ENCODE measurements at places on chromosomes 4 and X.

DNA sequence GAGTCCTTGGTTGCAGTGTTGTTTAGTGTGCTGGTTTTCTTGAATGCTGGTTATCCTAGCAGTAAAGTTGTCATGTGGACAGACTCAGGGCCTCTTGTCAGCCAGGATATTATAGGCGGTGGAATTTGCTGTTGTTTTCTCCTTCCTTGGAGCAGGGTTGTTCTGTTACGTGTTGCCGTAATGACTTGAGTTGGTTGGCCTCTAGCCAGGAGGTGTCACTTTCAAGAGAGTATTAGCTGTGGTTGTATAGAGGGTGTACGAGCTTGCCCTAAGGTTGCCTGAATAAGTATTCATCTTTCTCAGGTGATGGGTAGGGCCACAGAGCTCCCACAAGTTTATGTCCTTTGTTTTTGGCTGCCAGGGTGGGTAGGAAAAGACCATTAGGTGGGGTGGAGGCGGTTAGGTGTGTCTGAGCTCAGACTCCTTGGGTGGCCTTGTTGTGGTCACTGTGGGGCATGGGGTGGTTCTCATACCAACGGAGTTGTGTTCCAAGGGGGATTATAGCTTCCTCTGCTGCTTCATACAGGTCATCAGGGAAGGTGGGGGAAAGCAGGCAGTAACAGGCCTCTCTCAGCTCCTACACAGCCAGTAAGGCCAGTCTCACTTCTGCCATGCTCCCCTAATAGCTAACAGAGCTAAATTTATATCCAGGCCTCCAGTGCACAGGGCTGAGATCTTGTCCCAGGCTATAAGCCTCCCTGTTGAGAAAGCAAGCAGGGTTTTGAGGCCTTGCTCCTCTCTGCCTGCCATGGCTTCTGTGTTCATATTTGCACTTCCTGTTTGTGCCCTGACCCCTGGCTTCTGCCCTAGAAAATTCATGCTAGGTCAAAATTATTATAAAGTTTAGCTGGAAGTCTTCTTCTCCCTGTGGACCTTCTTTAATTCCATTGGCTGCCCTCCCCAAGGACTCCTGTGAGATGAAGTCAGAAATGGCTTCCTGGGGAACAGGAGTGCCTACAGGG, 594.7 kb downstream of the RAPGEF2 start:
- no peak for DNase-seq

DNA sequence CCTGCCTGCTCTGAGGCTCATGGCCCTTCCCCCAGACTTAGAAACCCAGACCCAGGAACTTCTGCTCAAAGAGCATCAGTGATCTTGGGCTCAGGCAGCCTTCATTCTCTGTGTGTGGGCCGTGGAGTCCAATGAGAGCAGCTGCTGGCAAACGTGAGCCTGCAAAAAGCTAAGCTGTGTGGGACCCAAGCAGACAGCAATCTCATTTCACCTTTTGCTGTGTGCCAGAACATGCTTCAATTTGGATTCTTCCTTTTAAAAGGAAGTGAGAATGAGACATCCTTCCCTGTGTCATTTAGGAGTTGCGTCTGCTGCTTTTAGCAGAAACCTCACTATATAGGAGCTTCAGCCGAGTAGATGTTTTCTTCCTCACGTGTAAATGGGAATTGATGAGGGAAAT, 238.5 kb downstream of the EVC2 start:
- no peak for DNase-seq

DNA sequence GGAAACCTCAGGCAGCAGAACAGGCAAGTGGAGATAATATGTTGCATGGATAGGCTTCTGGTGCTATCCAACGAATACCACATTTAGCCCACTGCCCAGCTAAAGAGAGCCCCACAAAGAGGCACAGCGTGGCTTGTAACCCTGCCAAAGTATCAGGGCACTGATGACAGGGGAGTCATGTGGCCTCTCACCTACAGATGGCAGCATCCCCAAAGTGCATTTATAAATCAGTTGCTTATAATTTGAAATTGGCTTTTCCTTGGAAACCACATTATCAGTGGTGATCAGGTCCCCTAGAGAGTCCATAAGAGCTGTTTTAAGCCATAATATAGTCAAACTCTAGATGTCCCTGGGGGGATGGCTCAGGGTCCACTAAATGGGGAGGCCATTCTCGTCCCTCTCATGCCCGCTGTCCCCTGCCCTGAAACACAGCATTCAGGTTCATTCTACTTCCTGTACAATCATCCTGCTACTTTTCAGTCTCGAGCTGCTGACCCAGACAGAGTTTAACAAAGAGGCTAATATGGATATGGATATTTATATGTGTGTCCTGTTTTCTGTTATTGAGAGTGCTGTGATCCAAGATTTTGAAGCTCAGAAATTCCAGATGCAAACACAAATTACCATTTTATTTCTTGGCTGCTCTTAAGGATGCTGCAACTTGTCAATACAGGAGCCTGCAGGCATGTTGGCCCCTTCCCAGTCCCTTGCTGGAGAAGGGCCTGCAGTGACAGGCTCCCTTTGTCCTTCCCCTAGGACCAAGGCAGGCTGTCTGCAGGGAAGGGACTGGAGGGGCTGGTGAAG, 28.5 kb downstream of the SRPX start:
- DNase-seq, result no peak

DNA sequence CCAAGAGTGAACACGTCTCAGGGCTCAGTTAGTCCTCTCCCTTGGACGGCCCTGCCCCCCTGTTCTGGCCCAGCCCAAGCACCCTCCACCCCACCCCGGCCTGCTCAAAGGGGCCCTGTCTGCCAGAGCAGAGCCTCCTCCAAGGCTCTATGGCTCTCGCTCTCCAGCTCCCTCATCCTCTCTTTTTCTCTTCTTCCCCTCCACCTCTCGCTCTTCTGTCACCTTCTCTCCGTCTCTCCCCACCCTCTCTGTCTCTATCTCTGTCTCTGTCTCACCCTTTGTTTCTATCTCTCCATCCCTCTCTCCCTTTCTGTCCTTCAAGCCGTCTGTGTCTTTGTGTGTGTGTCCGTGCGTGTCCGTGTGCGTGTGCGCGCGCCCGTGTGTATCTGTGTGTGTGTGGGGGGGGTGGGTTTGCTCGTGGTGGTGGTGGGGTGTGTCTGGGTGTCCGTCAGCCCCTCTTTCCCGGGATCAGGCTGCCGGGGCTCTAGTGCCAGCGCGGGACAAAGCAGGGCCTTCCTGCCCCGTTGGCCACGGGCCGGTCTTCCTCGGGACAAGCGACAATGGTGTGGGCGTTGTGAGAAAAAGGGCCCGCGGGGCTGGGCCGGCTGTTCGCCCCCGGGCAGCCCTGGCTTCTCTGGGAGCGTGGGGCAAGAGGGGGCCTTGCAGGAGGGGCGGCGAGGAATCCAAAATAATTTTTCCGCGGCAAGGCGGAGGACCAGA, 8.7 kb downstream of the FRG2 start:
- DNase-seq, result no peak

DNA sequence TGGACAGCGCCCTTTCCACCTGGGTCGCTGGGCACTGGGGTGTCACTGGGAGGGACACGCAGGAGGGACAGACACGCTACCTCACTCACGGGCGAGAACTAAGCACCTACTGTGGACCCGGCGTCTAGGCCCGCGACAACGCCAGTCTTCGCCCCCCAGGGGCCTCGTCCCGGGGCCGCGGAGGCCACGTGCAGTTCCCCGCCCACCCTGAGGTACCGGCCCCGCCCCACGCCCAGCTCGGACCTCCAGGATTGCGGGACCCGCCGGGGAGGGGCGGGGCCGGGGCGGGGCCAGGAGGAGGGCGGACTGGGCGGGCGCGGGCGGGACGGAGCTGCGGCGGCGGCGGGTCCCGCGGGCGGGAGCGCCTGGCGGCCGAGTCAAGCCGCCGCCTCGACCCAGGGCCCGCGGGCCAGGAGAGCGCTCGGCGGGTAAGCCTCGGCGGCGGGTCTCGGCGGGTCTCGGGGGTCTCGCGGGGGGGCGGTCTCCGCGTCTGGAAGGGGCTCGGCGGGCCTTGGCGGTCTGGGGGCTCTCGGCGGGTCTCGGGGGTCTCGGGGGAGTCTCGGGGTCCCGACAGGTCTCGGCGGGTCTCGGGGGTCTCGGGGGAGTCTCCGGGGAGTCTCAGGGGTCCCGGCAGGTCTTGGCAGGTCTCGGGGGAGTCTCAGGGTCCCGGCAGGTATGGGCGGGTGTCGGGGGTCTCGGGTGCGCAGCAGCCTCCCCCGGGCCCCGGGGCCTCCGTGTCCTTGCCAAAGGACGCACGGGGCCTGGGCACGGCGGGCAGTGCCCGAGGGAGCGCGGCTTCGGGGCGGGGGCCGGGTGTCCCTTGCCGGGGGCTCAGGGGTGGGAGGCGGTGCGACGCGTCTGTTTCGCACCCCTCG, at the start of gene SH3BP2:
TSS of gene SH3BP2 (plus strand) at position 375 of the 875 bp plus-strand sequence. CDS start 27,533 bp downstream, outside the sequence.
- no peak for DNase-seq

- no peak for DNase-seq
These were observed 53.4 kb downstream of the CD99L2 start for GRCh38 chrX:150845091-150845490.

DNA sequence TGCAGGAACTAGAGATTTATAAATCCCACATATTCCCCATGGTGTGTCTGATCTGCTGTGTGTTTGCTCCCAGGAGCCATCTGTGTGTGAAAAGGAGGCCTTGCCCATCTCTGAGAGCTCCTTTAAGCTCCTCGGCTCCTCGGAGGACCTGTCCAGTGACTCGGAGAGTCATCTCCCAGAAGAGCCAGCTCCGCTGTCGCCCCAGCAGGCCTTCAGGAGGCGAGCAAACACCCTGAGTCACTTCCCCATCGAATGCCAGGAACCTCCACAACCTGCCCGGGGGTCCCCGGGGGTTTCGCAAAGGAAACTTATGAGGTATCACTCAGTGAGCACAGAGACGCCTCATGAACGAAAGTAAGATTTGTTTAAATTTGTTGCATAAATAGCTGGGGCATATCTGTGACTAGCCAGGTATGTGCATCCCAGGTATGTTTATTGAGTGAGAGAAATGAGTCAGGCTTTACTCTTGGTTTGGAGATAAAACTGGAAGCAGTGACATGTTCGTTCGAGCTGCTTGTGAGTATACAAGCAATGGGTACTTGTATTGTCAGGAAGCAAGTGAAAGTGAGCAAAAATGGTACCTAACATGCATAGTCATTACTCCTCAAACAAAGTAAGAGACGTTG, 89.5 kb downstream of the PTTG2 start:
- no peak for DNase-seq

DNA sequence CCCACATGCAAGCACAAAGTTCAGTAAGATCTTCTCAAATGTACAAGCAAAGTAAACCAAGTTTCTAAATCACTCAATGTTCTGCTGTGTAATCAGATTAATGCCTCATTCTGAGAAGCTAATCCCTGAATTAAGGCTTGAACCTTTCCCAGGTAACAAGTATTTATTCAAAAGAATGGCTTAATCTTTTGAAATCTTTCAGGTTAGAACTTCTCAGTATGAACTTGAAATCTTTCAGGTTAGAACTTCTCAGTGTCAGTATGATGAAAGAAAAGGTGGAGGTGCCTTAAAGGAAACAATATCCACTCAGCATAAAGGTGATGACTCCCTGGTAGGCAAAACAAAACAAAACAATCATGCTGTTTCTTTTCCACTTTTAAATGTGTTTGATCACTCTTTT, 29.0 kb downstream of the TMPRSS11B start:
- no peak for DNase-seq

DNA sequence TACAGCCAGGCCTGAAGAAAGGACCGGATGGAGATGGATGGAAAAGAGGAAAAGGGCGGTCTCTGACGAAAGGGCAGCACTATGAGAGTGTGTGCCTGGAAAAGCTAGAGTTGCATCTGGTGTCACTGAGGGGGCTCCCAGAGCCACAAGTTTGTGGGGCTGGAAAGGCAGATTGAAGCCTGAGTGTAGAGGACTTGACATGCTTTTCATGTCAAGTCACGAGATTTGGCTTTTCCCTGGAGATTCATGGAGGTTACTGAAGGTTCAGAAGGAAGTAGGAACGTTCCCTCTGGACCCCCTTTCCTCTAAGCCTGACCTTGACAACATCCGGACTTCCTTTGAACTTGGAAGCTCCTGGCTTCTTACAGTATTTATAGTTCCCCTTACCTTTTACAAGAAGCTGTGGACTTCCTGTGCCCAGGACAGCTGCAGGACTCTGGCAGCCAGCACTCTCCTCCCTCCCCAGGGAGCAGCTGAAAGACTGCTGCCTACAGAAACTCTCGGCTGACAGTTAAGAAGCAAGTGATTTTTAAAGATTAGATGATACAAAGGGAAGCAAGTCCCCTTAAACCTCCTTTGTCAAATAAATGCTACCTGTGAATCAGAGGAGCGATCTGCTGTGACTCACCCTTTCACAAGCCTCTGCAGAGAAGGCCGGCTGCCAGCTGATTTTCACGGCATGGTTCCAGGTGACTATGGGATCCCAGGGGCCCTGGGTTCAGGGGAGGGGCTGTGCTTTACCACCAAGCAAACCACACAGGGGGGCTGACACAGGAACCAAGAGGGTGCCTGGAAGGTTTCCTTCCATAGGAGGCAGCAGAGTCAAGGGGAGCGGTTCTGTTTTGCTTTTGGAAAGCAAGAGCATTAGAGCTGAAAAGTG, 72.9 kb upstream of the STIM2 start:
- no peak for DNase-seq

DNA sequence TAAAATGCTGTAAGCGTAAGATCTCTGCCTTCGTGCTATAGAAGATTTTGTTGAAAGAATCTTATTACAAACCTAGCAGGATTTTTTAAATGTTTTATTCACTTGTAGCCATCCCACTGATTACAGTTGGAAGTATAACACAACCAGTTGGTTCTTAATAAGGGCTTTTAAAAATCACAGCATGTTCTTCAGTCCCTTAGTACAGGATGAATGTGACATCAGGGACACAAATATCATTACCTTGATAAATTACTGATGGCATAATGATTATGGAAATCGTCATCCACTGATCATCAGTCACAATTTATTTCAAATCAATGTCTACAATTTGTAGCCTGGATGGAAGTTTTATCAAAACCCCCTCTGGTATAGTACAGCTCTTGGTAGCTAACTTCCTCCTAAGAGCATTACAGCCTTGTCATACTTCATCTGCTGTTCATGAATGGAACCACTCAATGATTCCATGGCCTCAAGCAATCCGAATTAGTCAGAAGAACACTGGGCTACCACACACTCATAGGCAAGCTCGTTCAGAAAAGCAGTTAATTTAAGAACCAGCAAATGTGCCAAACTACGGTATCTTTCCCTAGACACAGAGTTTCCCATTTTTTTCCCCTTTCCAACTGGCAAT, 389.2 kb upstream of the TENM3 start:
- DNase-seq, result no peak

GRCh38 chr4:178165951-178166308, 723.7 kb upstream of the AGA start:
- DNase-seq, result no peak

- DNase-seq, result no peak
These were observed 22.7 kb downstream of the UNC5C start for GRCh38 chr4:95526075-95526474.

GRCh38 chrX:145817331-145818185, at the start of gene SLITRK2:
Gene SLITRK2, plus strand, starts transcription at chrX:145817829. Its CDS starts 4,597 bp downstream, at chrX:145822426.
- no peak for DNase-seq

DNA sequence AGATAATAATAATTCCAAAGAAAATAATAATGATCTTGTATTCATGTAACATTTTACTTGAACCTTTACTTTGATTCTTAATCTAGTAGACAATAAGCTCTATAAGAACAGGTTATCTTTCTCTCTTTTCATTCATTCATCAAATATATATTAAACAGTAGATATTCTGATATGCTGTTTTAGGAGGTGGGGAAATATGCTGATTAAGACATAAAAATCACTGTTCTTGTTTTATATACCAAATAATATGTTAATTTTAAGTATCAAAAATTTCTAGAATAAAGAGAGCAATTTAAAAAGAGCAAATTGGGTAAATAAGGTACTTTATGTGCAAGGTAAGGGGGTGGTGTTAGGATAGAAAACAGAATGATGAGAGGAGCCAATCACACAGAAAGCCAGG, 401.9 kb downstream of the PDHA2 start:
- DNase-seq, result no peak

- DNase-seq, result no peak
These were observed 41.9 kb upstream of the RELL1 start for GRCh38 chr4:37728064-37728463.

GRCh38 chr4:43496602-43497001, 604.1 kb downstream of the GRXCR1 start:
- DNase-seq, result no peak

Data from activated effector memory CD4-positive, alpha-beta T cell treated with Interleukin-2 at 50 U/mL for 16 hours (primary cell).